ENCODE measurements at places on chromosomes 7 and 10.

DNA sequence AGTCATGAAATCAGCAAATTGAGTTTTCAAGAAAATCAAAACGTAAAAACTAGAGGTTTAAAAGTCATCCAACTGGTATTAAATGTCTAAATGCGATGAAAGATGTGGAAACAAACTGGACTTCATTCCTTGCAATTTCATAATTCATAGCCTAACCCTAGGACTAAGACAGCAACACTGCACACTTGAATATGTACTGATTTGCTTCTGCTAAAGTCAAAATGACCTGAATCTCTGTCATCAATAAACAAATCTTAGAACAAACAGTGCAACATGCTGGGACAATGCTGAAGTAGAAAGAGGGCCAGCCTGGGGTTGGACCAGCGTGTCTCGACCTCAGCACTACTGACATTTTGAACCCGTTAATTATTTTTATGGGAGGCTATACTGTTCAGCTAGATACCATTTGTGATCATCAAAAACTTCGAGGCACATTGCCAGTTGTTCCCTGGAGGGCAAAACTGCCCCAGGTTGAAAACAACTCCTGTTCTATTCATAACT lies 47.1 kb downstream of the MYOF start:
- DNase-seq, result no peak

DNA sequence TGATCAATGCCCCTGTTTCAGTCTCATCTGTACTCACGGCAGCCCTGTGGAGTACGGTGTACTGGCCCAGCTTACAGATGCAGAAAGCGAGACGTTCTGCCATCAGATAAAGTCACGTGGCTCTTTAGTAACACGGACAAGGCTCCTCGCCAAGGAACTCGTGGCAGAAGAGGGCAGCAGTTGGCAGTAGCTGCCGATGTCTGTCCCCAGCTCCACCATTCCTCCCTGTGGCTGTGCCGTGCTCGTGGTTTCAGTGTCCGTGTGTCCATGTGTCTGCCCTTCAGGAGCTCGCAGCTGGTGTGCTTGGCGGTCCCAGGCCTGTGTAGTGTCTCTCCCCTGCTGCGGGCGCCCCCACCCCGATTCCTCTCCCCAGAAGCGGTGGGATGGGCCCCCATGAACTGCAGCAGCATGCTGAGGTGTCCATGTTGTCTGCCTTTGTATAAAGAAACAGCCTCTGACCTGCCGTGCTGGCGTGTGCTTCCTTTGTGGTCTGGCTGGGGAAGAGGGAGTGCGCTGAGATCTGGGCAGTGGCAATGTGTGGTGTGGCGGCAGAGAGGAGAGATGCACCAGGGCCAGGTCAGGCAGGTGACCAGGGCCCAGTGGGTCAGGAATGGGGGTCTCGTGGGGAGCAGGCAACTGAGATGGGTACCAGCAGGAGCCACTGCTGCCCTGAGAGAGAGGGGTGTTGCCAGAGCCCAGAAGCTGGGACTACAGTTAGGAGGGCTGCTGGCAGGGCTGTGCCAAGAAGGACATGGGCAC lies 9.8 kb downstream of the RHBDD2 start:
- no peak for DNase-seq

DNA sequence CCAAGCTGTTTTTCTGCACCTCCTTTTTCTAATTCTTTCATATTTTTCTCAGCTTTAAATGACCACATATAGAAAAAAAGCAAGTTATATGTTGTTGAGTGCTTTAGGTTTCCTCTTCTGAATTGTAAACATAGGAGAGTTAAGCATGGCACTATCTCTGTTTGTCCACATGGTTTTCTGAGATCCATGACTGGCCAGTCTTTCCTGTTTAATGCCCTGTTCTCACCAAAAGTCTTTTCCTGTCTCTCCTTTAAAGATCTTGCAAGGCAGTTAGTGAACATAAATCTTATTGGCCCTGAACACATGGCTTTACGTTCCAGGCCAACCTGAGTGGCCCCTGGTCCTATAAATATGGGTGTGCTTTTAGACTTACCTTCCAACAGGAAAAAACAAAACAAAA lies 19.4 kb downstream of the TRPV5 start:
- no peak for DNase-seq

DNA sequence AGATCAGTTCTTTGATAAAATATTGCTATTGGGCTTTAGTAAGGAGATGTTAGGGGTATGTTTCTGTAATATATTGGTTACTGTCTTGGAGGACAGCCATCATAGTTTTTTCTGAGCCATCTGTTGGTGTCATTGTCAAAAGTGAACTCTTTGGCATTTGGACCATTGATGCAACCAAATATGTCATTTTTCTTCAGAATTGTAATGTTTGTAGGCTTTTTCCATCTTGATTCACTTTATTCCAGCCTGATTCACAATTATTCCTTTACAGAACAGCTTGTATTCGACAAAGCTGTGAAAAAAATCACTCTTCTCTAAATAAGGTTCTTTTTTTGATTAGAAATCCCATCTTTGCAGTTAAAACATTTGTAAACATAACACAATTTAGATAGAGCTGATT lies 37.4 kb downstream of the SMNDC1 start:
- DNase-seq, result no peak

DNA sequence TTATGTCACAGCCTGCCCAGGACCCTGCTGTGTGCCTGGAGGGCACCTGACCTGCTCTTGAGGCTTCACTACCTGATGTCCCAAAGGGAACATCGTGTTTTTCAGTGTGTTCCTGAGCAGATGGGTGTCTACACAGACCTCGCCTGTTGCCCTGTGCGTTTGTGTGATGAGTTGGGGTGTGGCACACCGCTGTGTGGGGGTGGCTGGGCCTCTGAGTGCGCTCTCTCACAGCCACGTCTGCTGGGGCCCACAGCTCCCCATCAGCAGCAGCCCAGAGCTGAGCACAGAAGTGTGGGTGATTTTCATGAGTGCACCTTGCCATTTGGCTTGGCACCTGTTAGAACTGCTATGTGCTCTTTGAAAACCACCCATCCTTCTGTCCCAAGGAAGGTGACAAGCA lies 121.5 kb downstream of the NKX6-2 start:
- no peak for DNase-seq

All from stimulated activated CD8-positive, alpha-beta memory T cell treated with anti-CD3 and anti-CD28 coated beads, Interleukin-15, amount 100 ng/mL, for 4 hours (primary cell).